ENCODE measurements at places on chromosomes 11 and 22. TPM values are rescaled to one million over a fixed set of nuclear protein-coding genes. Genes with fewer than 3 reads are reported as not detected.

DNA sequence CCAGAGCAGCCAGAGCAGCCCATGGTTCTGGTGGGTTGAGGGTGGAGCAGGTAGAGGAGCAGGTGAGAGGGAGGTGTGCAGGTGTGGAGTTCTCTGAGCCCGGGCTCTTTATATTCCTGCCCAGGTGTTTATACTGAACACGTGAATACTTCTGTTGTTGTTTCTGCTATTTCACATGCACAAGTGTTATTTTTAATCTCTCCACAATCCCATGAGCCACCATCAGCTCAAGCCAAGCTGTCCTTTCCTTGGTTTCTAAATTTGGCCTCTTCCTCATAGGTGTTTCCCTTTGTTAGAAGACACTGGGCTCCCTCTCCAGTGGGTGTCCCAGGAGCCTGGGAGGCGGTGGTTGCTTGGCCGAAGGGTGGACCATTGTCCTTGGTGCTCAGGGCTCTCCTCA is at the start of gene KRTAP5-3:
KRTAP5-3 (minus strand) TSS at position 101 of the 400 bp plus-strand sequence; CDS start at position 23, 78 bp downstream.
- DNase-seq, result no peak

DNA sequence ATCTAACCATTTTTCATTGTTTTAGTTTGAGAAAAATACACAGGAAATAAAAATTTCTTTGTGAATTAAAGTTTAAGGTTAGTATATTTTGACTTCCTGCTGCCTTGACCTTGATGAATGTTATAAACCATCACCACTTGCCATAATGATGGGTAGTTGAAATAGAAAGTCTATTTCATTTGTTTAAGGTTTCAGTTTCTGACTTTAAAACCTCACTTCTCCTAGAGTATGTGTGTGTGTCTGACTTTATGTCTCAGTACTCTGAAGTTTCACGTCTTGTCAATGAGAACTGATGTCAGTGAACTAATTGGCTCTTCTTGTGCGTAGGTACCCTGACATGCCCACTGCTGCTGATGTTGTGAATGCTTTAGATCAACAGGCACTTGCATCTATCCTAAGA is 188.2 kb downstream of the METTL15 start:
- no peak for DNase-seq

DNA sequence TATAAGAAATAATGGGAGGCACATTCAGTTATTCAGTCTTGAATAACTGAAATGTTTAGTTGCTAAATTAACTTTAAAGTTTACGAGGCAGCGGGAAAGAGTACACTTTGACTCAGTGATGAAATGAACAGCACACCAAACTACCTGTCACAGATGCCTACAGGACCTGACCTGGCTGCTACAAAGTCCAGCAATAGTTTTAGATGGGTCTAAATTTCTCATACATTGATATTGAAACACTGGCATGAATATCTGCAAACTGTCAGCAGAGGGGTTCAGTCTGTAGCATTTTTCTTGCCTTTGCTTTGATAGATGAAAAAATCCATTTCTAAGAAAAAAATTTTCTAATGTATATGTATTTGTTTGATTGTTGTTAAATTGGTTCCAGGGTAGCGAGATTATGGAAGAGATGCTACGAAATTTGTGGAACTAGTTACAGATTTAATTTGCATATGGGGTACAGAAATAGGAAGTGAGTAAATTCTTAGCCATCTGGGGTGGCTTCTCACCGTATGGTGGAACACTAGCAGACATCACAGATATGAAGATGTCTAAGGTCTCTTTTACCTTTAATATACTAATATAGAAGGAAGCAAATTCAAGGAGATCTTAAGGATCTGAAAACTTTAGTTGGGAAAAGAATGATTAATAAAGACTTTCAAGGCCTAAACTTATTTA is 20.8 kb upstream of the GAB2 start:
- no peak for DNase-seq

DNA sequence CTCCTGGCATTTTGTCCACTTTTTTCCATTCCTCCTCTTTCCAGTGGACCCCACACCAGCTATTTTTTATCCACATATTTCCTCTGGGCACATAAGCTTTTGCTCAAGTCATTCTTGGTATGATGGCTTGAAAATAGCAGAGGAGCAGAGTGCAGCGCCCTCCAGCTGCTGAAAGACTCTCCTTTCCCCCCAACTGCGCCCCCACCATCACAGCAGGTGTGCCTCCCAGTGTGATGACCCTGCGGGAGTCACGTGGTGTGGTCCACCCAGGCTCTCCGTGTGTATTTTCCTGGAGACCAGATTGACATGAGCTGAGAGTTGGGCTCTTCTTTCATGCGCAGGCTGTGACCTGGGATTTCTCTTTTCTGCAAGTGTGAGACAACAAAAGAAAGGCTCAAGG is 1241.6 kb downstream of the TBC1D22A start:
- DNase-seq, result no peak

DNA sequence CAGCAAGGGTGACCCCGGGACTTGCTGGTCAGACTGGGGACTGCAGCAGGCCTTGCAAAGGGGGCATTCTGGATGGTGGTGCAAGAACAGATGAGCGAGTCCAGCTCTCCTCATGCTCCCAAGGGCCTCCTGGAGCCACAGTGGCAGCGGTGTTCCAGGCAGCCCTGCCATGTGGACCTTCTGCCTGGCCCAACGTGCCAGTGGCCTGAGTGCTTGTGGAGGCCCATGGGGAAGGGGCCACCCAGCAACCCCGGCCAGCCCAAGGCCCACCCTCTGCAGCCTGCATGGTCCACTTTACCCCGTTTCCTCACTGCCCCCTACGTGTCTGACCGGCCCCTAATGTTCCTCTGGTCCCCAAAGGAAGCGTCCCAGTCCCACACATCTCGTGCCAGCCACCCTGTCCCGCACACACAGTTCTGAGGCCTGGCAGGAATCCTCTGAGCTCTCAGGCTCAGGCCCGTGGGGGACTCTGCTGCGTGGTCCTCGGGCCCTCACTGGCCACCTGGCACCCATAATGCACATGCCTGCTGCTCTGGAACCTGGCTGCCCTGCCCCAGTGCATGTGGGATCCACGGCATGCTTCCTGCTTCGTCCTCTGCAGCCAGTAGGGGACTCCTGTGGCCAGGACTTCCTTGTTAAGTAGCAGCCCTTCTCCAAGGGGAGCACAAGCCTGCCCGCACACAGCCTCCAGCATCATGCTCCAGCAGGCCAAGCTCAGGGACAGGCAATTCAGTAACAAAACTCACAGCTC is 85.5 kb downstream of the DGCR2 start:
- DNase-seq, result no peak

GRCh38 chr22:46047841-46048595 is 71.1 kb upstream of the WNT7B start:
- DNase-seq, result no peak

DNA sequence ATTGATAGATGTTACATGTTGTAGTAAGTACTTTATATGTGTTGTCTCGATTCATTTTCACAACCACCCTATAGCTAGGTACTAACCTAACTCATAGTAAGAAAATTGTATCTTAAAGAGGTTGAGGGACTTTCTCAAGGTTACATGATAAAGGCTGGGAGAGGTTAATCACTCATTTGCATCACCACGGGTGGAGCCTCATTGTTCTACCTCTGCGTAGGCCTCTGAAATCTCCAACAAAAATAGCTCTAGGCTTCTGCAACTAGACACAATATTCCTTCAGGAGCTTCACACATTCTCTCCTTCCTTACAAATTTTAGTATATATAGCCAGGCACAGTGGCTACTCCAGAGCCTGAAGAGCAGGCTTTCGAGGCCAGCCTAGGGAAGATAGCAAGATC is 408.9 kb upstream of the ANO5 start:
- DNase-seq, result no peak

GRCh38 chr22:35834061-35834460 is 116.4 kb downstream of the APOL5 start:
- no peak for DNase-seq

GRCh38 chr11:123616505-123617198 is 37.8 kb downstream of the SCN3B start:
- no peak for DNase-seq

GRCh38 chr11:77407613-77408012 is 66.3 kb downstream of the PAK1 start:
- peak; percentile 78 for DNase-seq

DNA sequence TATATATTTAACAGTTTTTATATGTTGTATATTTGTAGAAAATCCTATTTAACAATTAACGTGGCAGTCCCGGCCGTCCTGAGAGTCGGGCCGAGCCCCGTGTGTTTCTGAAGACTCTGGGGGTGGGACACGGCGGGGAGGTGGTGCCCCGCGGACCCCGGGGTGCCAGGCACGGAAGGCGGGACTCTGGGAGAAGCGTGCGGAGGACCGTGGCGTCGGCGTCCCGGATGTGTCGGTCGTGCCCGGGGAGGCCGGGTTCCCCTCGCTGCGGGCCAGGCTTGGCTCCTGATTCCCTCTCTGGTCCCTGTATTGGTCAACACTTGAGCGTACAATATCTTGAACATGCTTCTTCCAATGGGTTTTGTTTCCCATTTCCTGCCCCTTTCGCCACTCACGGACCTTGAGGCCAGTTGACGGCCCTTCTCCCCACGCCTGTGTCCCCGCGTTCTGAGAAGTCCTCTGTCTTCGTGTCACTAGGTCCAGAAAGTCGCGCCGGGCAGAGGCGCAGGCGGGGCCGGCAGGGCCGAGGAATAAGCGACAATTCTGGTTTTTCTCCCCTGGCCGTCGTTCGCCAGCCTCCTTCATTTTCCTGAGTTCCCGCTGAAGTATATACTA is 1076.7 kb downstream of the BRD1 start:
- DNase-seq, result no peak

GRCh38 chr11:112539741-112540140 is 279.1 kb upstream of the PLET1 start:
- DNase-seq, result no peak

DNA sequence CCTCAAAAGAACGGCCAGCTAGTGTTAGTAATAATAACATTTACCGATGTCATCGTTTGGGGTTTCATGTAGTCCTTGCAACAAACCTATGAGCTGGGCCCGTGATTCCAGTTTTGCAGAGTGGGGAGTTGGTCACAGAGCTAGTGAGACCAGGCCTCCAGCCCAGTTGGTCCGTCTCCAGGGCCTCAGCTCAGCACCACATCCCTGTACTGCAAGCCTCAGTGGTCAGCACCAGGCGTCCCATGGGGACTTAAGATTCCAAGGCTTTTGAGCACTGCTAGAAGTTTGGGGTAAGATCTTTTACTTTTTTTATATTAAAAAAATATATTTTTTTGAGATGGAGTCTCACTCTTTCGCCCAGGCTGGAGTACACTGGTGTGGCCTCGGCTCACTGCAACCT is 1.1 kb upstream of the TSGA10IP start:
- no peak for DNase-seq

GRCh38 chr22:33952776-33953175 is 32.5 kb upstream of the LARGE1 start:
- no peak for DNase-seq

DNA sequence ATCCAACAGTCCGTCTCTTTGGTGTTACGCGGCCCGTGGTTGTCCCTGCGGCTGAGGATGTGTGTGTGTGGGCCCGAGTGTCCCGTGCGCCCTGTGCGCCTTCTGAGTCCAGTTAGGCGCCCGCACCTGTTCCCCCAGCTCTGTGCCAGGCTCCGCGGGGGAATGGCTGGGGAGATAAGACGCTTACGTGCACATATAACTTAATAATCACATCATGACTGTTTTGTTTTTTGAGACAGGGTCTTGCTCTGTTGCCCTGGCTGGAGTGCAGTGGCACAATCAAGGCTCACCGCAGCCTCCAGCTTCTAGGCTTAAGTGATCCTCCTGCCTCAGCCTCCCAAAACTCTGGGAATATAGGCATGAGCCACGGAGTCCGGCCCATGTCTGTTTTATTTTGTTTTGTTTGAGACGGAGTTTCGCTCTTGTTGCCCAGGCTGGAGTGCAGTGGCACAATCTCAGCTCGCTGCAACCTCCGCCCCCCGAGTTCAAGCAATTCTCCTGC is 817 bp downstream of the ARL2 start:
- DNase-seq, result no peak

DNA sequence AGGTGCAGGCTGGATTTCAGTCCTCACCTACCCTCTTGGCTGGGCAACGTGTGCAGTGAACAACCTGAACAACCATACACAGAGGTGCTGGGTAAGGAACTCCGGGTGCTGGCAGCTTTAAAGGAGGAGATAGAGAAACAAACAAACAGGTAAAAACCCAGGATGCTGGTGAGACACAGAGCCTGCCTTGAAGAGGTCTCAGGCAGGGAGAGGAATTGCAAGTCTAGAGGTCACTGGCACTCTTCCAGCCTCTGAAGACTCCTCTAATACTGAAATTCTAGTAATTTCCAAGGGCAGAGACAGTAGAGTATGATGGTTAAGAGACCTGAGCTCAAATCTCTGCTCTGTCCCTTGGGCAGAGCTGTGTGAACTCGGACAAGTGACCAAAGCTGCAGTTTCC is 192.5 kb downstream of the CEP164 start:
- no peak for DNase-seq

DNA sequence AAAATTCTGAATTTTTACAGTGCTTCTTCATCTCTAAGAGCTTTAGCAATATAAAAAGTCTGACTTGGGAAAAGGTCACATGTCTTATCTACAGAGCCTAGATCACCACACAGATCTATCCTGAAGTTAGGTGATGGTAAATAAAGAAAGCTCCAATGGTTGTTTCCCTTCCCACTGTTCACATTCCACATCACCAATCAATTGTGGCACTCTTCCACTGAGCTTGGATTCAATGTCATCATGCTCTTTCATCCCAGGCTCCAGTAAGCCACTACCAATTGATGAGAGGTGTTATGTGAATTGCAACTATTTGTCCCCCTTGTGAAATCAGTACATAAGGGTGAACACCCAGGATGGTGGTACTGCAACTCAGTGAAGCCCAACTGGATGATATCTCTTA is 47.8 kb downstream of the ALG9 start:
- DNase-seq, result no peak

- no peak for DNase-seq
Measured at GRCh38 chr22:46099740-46100139, 50.6 kb upstream of the PPARA start.

DNA sequence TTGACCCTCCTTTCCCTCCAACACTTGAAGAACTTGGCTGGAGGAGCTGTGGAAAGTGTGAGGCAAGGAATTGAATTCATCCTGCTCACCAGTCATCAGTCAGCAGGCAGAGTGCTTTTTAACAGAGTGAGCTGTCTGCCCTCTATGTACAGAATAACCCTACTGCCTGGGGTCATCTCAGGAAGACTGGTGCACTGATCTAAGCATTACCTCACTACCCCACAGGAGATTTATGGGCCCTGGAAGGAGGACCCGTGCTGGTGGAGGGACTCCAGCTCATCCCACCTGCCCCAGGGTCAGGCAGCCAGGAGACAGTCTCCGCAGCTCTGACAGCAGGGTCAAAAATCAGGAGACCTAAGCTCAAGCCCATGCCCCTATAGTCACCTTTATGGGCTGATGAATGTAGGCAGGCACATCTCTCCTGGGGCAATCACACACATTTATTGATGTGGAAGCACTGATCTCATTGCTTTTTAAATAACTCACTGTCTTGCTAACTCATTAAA is 270.8 kb upstream of the SESN3 start:
- DNase-seq, result no peak

Gene CCDC15
- 0.23 TPM for polyA plus RNA-seq

Gene DEPDC7
- polyA plus RNA-seq, result 2.6 TPM

Gene MYO7A
- 13.3 TPM for polyA plus RNA-seq

Gene GPHA2
- polyA plus RNA-seq, result 5.1 TPM

Gene P4HA3
- polyA plus RNA-seq, result 0.19 TPM

Gene MAJIN
- 0.27 TPM for polyA plus RNA-seq

Gene TNNI2
- polyA plus RNA-seq, result 28.9 TPM

Gene SCUBE1
- 0.12 TPM for polyA plus RNA-seq

Gene MS4A15
- not detected for polyA plus RNA-seq

Gene HEPACAM
- 0.23 TPM for polyA plus RNA-seq

Gene HTR3B
- polyA plus RNA-seq, result not detected

Gene GAL
- polyA plus RNA-seq, result 0.72 TPM

Gene FZD4
- polyA plus RNA-seq, result 4.7 TPM

Gene KLHDC7B
- polyA plus RNA-seq, result not detected

Gene MN1
- polyA plus RNA-seq, result 0.72 TPM

Gene PITPNB
- polyA plus RNA-seq, result 14.3 TPM

Gene LINC01488
- not detected for polyA plus RNA-seq

Gene LIF
- polyA plus RNA-seq, result 2.7 TPM
